ENCODE measurements at places on chromosomes 4 and X. TPM values are rescaled to one million over a fixed set of nuclear protein-coding genes. Genes with fewer than 3 reads are reported as not detected.

C1QTNF7 gene
- polyA plus RNA-seq = 1.4 TPM

FGA gene
- not detected for polyA plus RNA-seq

LRRC66 gene
- polyA plus RNA-seq = 0.11 TPM

UCP1 gene
- not detected for polyA plus RNA-seq

ARHGAP24 gene
- 2.0 TPM for polyA plus RNA-seq

ZNF157 gene
- 0.10 TPM for polyA plus RNA-seq

TRIM60 gene
- not detected for polyA plus RNA-seq

GSPT2 gene
- polyA plus RNA-seq = 0.67 TPM

SMIM10 gene
- 1.8 TPM for polyA plus RNA-seq

GPR82 gene
- 0.12 TPM for polyA plus RNA-seq

NAT8L gene
- not detected for polyA plus RNA-seq

S100G gene
- not detected for polyA plus RNA-seq

UGT2A1 gene
- not detected for polyA plus RNA-seq

AREG gene
- 17.4 TPM for polyA plus RNA-seq

PLAC8 gene
- 49.1 TPM for polyA plus RNA-seq

TGIF2LX gene
- polyA plus RNA-seq = not detected

CLTRN gene
- 0.49 TPM for polyA plus RNA-seq

HTN1 gene
- polyA plus RNA-seq = not detected

ANKRD50 gene
- polyA plus RNA-seq = 2.0 TPM

ARMCX1 gene
- 5.5 TPM for polyA plus RNA-seq

PAGE5 gene
- polyA plus RNA-seq = not detected

GJB1 gene
- 0.04 TPM for polyA plus RNA-seq

DGKK gene
- not detected for polyA plus RNA-seq

Measured in esophagus (tissue), 2 donors.